NCI-H774 (cell line): ENCODE measurements at places on chromosomes 1 and 21.

DNA sequence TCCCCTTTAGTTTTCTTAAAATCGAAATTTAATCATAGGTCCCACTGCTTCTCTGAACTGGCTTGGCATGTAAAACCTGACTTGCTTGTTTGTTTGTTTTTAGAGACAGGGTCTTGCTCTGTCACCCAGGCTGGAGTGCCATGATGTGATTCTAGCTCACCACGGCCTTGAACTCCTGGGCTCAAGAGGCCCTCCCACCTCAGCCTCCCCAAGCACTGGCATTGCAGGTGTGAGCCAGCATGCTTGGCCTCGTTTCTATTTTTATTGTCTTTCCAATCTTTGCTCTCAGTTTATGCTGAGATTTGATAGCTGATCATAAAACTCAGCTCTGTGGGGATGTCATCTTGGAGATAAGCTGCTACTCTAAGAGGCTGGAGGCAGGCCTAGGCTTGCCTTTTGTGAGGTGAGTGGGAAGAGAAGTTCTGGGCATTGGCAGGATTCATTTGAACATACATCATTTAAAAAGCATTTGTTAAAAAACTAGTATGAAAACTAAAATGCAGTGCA, 51.5 kb upstream of the GCLM start:
- DNase-seq = no peak

DNA sequence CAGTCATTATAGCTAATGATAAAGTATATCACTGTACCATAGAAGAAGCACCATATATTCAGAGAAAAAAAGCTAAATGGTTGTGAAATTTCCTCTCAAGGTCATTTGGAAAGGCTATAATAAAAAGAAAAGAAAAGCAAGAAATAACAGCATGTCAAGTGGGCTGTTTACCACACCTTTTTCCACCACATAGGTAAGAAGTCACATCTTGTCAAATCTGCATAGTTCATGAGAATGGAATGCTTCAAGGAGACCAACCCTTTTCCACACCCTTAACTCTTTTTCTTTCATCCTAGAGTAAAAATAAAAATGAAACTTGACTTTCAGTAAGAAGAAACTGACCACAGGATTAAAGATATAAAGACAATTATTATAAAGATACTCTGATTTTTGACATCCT, 91.2 kb downstream of the ATP6V1G3 start:
- no peak for DNase-seq

DNA sequence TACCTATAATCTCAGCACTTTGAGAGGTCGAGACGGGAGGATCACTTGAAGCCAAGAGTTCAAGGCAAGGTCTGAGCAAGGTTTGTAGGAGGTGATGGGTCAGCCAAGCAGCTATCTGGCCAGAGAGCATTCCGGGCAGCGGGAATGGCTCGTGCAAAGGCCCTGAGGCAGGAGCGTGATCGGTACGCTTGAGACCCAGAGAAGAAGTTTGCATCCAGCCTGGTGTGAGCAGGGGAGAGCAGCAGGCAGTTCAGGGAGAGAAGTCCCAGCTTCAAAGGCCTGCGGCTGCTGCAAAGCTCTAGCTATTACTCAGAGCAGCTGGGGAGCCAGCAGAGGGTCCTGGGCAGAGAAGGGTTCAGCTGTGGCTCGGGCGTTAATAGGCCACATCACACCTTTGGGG, 5.1 kb upstream of the SRARP start:
- DNase-seq = no peak

DNA sequence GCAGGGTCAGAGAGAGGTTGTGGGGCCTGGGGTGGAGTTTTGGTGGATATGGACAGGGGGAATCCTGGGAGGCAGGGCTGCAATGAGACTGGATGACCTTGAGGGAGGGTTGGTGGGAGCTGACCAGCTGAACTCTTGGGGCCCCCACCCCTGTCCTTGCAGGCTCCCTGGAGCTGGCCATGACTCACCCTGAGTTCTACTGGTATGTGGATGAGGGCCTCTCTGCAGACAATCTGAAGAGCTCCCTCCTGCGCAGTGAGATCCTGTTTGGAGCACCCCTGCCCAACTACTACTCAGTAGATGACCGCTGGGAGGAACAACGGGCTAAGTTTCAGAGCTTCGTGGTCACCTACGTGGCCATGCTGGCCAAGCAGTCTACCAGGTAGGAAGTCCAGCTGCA, 23.6 kb downstream of the DISP3 start:
- DNase-seq = no peak

- no peak for DNase-seq
These were observed 2.7 kb downstream of the SPATA21 start for GRCh38 chr1:16434501-16434900.
